ENCODE measurements at places on chromosomes 4 and X.

- DNase-seq = no peak
Observed at GRCh38 chrX:46628460-46629371, 55.2 kb downstream of the CHST7 start.

- DNase-seq = no peak
Observed at GRCh38 chr4:26713563-26714151, 129.8 kb downstream of the TBC1D19 start.

DNA sequence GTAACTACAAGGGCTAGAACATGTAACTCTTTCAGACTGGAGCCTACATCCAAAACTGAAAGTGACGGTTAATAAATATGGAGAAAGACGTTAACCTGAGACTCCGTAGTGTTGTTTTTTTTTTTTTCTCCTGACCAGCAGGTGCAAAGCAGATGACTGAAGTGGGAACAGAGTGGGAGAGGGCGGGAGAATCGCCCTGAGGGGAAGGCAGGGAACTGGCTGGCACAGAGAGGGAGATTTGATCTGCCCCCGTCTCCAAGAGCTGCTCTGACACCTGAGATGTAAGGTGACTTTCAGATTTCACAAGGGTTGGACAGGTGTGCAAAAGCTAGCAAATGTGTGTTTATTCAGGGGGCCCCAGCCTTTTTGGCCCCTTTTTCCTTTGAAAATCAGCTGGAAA lies 180.2 kb downstream of the PALLD start:
- DNase-seq = no peak

GRCh38 chr4:155914782-155915181 lies 11.3 kb downstream of the TDO2 start:
- no peak for DNase-seq

DNA sequence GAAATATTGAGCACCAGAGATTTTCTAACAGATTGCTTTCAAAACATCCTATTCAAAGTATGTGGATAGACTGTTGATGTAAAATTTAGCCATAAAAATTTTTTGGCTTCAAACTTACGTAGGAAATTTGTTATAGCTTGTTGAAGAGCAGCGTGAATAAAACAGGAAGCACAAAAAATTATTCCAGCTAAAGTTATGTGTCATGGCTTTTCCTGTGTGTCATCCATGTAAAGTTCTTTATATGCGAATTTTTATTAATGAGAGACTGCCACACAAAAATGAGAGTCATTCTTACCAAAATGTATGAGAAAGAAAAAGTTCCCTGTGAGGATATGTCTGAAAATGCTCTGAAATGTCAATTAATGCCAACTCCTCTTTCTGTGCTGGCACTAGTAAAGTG lies 19.5 kb downstream of the EPGN start:
- DNase-seq = no peak

DNA sequence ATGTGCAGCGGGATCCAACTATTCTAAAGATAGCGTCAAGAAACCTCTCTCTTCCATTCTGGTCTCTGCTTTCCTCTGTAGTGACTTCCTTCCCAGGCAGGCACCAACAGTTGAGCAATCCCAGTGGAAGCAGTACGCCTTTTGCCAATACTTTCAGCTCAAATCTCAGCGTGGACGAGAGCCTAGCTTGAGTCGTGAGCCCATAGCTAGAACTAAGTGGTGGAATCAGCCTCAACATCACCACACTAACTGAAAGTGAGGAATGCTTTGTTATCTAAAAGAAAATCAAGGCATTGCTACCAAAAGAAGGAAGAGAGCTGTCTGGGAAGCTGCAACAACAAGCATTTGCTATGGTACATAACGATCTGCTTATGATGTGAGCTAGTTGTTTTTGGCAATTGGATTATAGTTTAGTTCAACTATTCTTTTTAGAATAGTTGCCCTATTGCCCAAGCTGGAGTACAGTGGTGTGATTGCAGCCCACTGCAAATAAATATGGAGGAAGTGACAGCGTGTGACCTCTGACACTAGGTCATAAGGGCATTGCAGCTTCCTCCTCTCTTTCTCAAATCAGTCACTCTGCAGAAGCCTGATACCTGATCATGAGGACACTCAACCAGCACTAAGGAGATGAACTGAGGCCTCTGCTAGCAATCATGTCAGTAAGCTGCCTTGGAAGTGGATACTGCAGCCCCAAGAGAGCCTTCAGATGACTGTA lies 24.7 kb upstream of the FRYL start:
- no peak for DNase-seq

- no peak for DNase-seq
Observed at GRCh38 chr4:177315767-177316464, 6.2 kb downstream of the NEIL3 start.

GRCh38 chr4:10006231-10006600 lies 15.1 kb downstream of the SLC2A9 start:
- DNase-seq = no peak

DNA sequence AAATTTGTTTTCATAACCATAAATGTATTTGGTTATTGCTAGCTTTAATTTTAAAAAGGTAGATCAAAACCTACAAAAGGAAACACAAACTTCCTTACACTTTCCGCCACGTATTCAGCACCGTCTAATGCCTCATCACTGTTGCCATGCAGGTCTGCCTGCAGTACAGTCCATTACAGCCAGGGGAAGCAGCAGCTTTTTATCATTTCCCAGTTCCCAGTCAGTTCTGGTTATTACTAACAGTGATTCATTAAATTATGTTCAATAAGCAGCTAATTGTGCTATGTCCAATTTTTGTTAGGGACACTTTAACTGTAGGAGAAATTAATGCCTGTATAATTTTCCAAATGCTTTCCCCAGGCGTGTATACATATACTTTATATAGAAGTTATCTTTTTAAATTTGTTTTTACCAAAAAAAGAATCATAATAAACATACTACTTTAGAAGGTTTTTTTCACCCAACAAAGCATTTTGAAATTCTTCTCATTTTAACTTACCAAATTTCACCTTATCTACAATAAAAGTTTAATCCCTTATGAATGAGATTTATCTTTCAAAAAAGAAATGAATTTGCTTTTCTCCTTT lies 93.3 kb downstream of the ANXA3 start:
- no peak for DNase-seq

DNA sequence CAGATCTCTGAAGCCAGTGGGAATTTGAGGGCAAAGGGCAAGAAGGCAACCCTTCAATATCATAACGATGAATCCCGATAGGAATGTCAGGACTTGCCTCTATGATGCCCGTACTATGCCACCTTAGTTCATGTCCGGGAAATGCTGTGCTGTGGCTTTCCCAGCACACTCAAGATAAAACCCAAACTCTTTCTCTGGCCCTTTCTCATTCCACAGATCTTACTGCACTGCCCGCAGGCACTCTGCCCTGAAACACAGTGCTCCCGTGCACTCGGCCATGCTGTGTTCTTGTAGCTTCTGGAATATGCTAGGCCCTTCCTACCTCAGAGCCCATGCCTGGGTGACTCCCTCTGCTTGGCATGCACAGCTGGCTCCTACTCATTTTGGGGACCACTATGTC lies 26.3 kb downstream of the SORCS2 start:
- DNase-seq = no peak

DNA sequence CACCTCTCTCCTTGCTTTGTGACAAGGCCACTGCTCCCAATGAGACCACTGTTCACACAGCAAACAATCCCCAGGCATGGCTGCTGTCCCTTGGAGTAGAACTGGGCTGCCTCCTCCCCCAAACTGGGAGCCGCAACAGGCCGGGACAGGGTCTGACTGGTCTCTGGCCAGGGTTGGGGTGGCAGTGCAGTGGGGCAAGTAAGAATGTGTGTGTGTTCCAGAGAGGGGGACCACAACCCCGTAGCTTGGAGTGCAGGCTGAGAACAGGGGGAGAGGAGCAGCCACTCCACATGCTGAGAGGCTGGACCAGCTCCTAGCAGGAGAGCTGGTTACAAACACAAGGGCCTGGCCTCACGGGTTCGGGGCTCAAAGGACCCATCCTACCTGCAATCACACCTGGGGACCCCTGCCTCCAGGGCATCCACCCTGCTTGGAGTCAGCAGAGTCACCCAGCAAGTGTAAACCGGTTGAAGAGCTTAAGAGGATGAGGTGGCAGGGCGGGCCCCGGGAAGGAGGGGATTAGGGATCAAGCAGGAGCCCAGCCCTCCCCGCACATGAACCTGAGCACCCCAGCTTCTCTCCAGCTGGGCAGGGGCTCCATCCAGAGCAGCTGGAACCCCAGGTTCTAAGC lies 3.8 kb upstream of the ZNF185 start:
- DNase-seq = no peak

DNA sequence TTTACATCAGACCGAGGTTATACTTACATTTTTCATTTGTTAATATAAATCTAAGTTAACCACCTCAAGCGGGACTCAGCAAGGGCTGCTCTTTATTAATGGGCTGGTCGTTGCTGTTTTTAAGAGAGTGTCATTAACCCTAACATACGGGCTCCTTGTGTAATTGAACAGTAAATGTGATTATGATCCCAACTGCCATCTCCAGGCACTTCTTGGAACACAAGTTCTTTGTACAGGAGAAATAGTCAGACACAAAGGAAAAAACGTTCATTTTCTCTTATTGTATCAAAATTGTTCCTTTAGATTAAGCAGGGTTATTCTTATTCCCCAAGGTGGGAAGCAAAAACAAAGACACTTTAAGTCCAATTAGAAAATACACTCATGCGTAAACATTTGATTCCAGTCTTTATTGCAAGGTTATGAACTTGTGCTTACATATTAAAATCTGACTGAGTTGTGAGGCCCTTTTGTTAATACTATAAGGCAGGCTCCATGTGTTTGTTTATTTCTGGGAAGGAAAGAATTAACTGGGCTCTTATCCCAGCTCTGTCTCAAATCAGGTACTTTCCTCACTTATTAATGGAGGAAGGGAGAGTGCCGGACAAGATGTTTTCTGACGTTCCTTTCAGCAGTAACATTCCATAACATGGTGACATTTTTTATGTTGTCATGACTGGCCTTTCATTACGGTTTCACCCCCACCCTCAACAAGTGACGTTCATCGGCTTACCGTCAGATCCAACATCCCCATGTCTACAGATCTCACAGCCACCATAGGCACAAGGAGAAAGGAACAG lies 95.9 kb downstream of the RASL11B start:
- DNase-seq = no peak

- DNase-seq = no peak
Observed at GRCh38 chr4:149531861-149532260, 283.8 kb downstream of the IQCM start.

DNA sequence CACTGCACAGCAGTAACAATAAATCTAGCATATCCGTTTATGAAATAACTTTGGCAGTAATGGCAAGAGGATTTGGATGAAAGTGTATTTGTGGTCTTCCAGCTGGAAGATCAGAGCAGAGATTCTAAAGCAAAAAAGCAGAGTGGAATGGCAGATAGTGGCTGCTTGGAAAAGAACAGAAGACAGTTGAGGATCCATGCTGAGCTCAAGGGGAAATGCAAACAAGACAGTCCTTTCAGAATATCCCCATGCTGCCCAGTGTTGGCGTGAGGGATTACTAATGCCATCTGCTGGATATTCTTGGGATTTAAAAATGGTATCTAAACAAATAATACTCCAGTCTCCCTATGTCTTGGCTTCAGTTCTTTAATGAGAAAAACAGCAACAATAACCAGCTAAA lies 629.1 kb upstream of the ATOH1 start:
- DNase-seq = no peak
